ENCODE measurements at places on chromosomes 7 and 10. TPM values are rescaled to one million over a fixed set of nuclear protein-coding genes. Genes with fewer than 3 reads are reported as not detected.

Gene PILRA
- total RNA-seq = 0.68 TPM

DNA sequence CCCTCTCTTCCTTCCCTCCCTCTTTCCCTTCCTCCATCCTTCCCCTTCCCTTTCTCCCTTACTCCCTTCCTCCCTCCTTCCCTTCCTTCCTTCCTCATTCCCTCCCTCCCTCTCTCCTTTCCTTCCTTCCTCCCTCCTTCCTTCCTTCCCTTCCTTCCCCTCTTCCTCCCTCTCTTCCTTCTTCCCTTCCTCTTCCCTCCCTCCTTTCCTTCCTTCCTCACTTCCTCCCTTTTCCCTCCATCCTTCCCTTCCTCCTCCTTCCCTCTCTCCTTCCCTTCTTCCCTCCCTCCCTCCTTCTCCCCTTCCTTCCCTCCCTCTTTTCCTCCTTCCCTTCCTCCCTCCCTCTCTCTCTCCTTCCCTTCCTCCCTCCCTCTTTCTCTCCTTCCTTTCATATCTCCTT lies 12.7 kb upstream of the SLC18A2 start:
- peaks cover 50% of the 10 kb centered on the region for H3K27me3 ChIP-seq
- no peak overlapping the region for H3K27ac ChIP-seq
- no peak overlapping the region for H3K4me3 ChIP-seq
- H3K36me3 ChIP-seq = no peaks in the 10 kb centered on the region
- no peak for DNase-seq
- H3K4me1 ChIP-seq = no peaks in the 10 kb centered on the region

GRCh38 chr7:157978766-157979165 lies 608.9 kb downstream of the PTPRN2 start:
- no peak for DNase-seq
- H3K4me1 ChIP-seq = no peaks in the 10 kb centered on the region
- no peak overlapping the region for H3K4me3 ChIP-seq
- no peaks in the 10 kb centered on the region for H3K36me3 ChIP-seq
- no peak overlapping the region for H3K27ac ChIP-seq

Gene CPN1
- not detected for total RNA-seq

- no peak overlapping the region for H3K4me3 ChIP-seq
- no peaks in the 10 kb centered on the region for H3K36me3 ChIP-seq
- H3K4me1 ChIP-seq = no peaks in the 10 kb centered on the region
- H3K27ac ChIP-seq = no peak overlapping the region
- no peak for DNase-seq
These were observed 26.5 kb upstream of the CHST15 start for GRCh38 chr10:124119946-124120345.

DNA sequence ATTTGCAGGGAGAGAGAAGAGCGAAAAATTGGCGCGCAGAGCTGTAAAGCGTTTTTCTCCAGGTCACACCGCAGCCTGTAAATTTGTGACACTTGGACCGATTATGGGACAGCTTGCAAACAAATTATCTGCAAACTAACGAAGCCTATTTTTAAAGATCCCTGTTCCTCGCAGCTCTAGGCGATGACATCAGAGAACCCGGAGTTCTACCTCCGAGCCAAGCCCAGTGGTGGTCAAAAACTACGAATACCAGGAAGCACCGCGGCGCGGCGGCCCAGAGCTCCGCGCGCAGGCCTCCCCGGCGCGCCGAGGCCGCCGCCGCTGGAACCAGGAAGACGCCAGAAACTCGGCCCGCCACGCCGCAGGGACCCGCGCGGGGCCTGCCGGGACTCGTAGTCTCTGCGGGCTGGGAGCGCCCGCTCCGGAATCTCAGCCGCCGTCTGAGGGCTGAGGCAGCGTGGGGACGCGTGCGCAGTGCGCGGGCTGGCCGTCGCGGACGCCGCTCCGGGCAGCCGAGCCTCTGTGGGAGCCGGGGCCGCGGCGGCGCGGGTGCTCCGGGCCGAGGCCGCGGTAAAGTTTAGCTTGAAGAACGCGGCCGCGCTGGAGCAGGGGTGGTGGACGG lies at the start of gene PLEKHA1:
PLEKHA1 (plus strand) TSS at position 472 of the 622 bp plus-strand sequence. CDS start 18,493 bp downstream, outside the sequence.
- peak; percentile 95 for DNase-seq
- H3K4me1 ChIP-seq = peaks cover 40% of the 10 kb centered on the region

Gene PIP
- not detected for total RNA-seq

GRCh38 chr7:71350680-71351079 lies 218.7 kb downstream of the GALNT17 start:
- no peak overlapping the region for H3K27ac ChIP-seq
- no peaks in the 10 kb centered on the region for H3K36me3 ChIP-seq
- no peaks in the 10 kb centered on the region for H3K4me1 ChIP-seq

DNA sequence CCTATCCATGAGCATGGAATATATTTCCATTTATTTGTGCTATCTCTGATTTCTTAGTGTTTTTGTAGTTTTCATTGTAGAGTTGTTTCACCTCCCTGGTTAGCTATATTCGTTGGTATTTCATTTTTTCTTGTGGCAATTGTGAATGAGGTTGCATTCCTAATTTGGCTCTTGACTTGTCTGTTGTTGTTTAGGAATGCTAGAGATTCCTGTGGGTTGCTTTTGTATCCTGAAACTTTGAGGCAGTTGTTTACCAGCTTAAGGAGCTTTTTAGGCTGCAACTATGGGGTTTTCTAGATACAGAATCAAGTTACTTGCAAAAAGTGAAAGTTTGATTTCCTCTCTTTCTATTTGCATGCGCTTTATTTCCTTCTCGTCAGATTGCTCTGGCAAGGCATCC lies 304.7 kb upstream of the GRM3 start:
- H3K4me1 ChIP-seq = no peaks in the 10 kb centered on the region
- DNase-seq = no peak
- no peak overlapping the region for H3K4me3 ChIP-seq
- no peaks in the 10 kb centered on the region for H3K36me3 ChIP-seq
- H3K27me3 ChIP-seq = no peaks in the 10 kb centered on the region

Gene ANXA8L1
- not detected for total RNA-seq

Gene NEBL
- total RNA-seq = 0.82 TPM

DNA sequence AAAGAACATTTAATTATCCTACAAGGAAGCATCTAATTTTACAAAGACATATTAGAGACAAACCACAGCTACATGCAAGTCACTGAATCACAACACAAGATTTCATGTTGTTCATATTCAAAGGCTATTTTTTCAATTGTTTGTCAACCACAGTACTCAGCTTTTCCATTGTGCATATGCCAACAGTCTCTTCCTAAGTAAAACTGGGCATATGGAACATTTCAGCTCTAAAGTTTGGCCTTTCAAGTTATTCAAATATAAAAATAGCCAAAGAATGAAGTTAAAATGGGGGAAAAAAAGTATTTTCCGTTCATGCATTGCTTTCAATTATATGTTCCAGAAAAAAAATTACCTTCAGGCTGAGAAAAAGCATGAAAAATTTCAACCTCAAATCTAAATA lies 537.9 kb downstream of the PLXDC2 start:
- H3K27me3 ChIP-seq = no peaks in the 10 kb centered on the region
- no peak overlapping the region for H3K4me3 ChIP-seq
- no peaks in the 10 kb centered on the region for H3K4me1 ChIP-seq
- no peak for DNase-seq
- no peaks in the 10 kb centered on the region for H3K36me3 ChIP-seq
